LHCN-M2 (cell line): ENCODE measurements at places on chromosomes 1 and 21. TPM values are rescaled to one million over a fixed set of nuclear protein-coding genes. Genes with fewer than 3 reads are reported as not detected.

The ECM1 gene
- total RNA-seq: 108 and 129 TPM in 2 replicates

The S100A7 gene
- total RNA-seq: not detected in 2 replicates

The LCE1C gene
- total RNA-seq: not detected in 2 replicates

The SLC9C2 gene
- not detected in 2 replicates for total RNA-seq

The KCNQ4 gene
- 0.06 and 0.63 TPM in 2 replicates for total RNA-seq

The MRPL24 gene
- total RNA-seq: 80.4 and 86.1 TPM in 2 replicates
